ENCODE measurements at places on chromosomes 12 and 14.

DNA sequence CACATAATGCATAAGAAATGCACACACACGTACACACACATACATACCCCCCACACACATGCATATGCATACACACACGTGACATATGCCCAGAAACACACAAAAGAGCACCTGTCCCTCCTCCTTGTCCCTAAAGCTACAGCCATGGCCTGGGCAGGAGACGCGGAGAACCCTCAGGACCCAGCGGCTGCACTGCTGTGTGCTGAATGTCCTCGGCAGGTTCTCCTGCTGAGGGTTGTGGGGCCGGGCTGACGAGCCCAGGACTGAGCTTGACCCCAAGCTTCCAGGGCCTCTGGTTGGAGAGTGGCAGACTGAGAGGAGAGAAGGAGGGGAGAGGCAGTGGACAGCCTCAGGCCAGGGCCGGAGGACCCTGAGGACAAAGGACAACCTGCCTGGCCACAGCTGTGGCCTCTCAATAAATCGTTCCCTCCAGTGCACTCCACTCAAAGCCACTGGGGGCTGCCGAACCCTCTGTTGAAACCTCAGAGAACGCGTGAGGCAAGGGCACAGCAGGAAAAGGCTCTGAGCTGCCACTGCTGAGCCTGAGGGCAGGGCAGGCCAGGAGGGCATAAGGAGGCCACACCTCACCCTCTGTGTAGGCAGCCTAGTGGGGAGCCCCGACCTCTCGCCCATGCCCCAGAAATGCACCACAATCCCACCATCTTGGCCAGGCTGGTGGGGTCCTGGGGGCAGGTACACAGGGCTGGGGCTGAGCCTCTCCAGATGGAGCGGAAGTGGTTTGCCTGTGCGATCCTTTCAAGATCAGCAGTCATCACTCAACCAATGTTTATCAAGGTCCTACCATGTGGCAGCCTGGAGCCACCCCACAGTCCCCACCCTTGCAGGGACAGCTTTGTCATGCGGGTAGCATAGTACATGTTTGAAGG lies 3.1 kb downstream of the CACNA2D4 start:
- no peak for DNase-seq

- DNase-seq: no peak
Observed at GRCh38 chr14:100864206-100864605, 38.3 kb downstream of the MEG3 start.

- DNase-seq: no peak
Observed at GRCh38 chr14:57413849-57414248, 23.5 kb downstream of the NAA30 start.

DNA sequence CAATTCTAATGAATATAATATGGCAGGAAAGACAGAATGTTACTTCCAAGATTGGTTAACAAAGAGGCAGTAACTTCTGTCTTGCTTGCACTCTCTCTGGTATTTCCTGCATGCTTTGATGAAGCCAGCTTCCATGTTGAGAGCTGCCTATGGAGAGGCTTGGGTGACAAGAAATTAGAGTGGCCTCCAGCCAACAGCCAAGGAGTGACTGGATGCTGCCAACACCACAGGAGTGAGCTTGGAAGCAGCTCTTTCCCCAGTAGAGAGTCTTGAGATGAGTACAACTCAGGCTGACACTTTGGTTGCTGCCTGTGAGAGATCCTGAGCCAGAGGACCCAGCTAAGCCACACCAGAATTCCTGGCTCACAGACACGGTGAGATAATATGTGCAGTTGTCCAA lies 183.1 kb downstream of the RMST start:
- no peak for DNase-seq

GRCh38 chr14:82710267-82710841 lies 1176.7 kb upstream of the SEL1L start:
- DNase-seq: no peak

DNA sequence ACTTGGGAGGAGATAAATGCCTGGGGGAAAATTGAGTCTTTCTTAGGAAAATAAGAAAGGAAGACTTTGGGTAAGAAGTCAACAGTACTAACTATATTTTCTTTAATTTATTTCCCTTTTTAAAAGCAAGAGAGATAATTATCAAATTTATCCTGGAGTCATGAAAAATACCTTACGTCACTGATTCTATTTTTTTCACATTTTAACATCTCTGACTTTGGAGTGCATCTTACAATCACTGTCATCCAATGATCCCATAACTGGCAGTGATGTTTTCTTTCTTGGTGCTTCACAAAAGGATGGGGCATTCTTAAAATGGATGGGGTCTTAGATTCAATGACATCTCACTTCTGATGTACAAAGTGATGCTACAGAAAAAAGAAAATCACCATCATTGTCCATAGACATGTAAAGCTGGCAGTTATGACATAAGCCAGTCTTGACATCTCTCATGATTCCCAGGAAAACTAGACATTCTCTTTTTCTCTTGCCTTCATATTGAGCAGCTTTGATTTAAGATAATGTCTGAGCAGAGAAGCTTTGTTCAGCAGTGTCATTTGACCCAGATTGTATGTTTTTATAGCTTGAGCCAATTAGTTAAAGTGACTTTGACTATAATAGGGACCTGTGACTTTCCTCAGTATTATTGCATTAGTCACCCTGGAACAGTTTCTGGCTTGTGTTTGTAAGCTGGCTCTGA lies 236.2 kb downstream of the EGLN3 start:
- no peak for DNase-seq

DNA sequence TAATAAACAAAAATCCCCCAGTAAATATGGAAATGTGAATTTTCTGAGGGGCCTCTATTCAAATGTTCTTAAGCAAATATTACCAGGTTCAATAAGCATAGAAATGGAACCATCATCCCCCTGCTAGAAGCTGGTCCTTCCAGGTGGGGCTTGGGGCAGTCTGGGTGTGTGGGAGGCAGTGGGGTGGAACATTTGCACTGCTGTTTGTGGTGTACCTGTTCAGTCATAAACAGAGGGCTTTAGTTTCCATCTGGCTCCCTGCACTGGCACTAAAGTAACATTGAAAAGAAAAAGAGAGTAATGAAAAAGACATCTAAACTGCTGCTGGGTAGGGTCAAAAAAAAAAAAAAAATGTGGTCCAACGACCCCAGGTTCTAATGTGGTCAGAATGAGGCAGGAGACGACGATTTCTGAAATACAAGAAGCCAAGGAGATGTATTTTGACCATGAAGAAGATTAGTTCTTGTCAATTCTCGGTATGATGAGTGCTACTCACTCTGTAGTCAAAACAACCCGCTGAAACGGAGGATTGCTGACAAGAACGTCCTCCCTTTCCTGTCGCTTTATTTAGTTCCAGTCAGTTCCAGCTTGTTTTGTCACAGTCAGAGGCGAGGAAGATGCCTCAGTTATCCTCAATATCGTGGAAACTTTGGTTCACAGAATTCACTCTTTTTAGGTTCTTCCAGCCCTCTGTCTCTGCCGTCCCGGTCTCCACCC lies 44.2 kb upstream of the MANSC4 start:
- DNase-seq: no peak

DNA sequence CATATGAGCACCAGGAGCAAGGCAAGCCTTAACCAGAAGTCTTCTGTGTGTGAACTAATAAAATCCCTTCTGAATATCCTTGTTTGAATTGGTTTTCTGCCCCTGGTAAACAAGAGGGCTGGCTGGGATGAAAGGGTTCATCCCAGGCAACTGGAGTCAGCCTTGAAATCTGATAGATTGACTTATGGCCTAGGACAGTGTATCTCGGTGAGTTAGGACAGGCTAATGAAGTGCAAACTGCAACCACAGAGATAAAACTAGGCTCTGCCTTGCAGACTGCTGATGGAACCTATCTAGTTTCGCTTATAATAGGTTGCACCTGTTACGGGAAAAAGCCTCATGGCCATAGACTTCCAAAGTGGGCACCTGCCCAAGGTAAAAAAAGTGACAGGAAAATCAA lies 451.9 kb upstream of the NOVA1 start:
- DNase-seq: no peak

DNA sequence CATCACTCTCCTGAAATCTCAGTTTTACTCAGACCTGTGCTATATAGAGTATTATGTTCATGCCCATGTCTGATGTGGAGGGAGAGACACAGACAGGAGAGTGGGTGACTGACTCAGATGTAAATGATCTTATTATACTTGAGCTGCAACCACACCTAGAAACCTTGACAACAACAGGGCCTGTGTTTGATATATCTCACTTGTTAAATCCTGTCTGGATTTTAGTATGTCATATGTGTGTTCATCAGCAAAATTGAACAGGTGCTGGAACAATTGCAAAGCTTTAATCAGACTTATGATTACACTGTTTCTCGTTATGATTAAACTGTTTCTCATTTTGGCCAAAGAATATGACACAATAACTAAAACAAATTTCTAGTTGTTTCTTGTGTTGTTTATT lies 37.7 kb downstream of the DIP2B start:
- no peak for DNase-seq

DNA sequence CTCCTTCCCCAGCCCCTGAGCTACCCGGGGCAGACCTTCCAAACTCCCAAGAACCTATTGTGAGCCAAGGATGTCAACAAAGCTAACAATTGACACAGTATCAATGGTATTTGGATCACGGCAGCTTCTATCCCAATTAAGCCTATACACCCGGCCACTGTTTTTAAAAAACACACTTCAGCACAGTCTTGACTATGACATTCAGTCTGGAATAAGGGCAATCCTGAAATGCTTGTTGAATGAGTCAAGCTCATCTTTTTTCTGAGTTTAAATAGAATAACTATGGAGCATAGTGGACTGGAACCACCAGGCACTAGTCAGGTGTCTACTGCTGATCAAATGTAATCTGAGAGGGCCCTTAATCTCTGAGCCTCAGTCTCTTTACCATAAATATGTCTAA lies 5.7 kb downstream of the DENND5B start:
- no peak for DNase-seq

GRCh38 chr14:101619484-101619883 lies 58.2 kb downstream of the DIO3 start:
- DNase-seq: no peak

- no peak for DNase-seq
Observed at GRCh38 chr14:68404652-68405183, 388.1 kb downstream of the ZFP36L1 start.

DNA sequence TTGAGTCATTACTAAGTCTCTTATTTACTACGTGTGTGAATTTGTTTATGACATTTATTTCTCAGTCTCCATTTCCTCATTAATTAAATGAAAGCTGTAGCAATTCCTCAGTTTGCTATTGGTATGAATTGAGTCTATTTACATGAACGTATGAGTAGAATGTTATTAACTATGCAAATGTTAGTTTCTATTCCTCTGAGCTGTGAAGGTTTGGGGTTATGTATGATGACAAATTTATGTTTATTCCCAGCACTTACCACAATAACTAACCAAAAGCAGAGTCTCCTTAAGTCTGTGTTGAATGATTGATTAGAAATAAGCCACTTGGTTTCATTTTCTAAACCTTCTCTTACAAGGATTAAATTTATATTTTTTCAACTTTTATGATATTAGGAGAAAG lies 1340.9 kb downstream of the FSCB start:
- DNase-seq: no peak

DNA sequence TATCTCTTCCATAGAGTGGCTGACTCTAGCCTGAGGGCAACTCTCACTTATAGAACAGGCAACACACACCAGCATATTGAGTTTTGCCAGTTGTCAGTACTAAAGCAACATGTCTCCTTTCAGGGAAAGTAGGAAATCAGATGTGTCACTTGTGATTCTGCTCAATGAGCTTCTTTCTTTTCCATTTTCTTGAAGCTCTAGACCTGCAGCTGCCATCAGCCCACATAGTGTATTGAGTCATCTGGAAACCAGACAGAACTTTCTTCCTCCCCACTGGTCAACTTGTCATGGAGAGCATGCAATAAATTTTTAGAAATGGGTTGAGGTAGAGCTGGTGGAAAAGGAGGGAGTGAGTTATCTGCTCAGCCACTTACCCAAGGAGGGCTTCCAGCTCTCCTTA lies 209.0 kb upstream of the PLEKHG7 start:
- no peak for DNase-seq

- DNase-seq: no peak
Observed at GRCh38 chr12:113724794-113725556, 241.2 kb downstream of the RBM19 start.

- no peak for DNase-seq
Observed at GRCh38 chr14:56797003-56797568, 13.2 kb downstream of the OTX2 start.

DNA sequence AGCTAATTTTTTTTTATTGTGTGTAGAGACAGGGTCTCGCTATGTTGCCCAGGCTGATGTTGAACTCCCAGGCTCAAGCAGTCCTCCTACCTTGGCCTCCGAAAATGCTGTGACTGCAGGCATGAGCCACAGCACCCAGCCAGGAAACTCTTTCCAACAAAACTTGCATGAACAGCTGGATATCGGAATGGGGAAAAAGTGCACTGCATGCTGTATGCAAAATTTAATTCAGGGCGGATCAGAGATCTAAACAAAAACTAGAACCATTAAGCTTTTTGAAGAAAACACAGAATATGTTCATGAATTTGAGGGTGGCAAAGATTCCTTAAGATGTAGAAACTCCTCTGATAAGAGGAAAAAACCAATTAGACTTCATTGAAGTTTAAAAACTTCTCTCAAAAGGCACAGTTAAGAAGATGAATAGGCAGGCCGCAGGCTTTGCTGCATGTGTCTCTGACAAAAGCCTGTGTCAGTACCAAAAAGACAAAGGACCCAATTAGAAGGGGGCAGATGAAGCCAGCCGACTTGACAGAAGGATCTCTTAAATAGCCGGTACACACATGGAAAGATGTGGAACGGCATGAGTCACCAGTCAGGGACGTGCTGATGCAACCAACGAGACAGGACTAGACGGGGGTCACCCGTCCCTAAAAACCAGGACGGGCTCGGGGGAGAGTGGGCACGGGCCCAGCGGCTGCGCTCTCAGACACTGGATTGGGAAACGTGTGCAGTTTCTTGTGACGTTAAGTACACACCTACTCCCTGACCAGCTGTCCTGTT lies 34.8 kb upstream of the MMP17 start:
- no peak for DNase-seq

DNA sequence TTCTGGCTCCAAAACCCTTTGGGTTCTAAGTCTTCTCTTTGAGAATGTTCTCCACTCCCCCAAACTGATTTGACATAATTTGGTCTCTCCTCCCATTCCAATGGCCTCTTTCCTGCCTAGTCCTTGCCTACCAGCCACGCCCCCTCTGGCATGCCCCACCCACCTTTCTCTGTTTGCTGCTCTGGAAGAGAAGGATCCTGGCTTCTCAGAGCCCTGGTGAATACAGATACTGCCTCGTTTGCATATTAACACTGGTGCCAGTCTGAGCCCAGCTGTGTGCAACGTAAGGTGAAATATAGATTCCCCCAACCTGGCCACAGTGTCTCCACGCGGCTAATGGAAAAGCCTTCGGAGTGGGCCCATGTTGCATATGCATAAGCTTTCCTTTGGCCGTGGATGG lies 79.7 kb downstream of the PAPOLA start:
- DNase-seq: no peak
